ENCODE measurements at places on chromosomes 5 and 9. TPM values are rescaled to one million over a fixed set of nuclear protein-coding genes. Genes with fewer than 3 reads are reported as not detected.

The MLANA gene
- total RNA-seq: not detected

The RIGI gene
- total RNA-seq: 2.8 TPM

The HTR1A gene
- not detected for total RNA-seq

The ECPAS gene
- 46.4 TPM for total RNA-seq

The ANKRD31 gene
- total RNA-seq: under 0.01 TPM

The PCDHGC3 gene
- 51.5 TPM for total RNA-seq

The SERF1A gene
- total RNA-seq: 14.0 TPM

The BTNL3 gene
- total RNA-seq: not detected

The LIFR gene
- 64.1 TPM for total RNA-seq

The SPATA6L gene
- total RNA-seq: 0.26 TPM

The SNCB gene
- total RNA-seq: not detected

The GABRA6 gene
- not detected for total RNA-seq

The QRFP gene
- not detected for total RNA-seq

The PFN3 gene
- total RNA-seq: not detected

The ANKRD34B gene
- total RNA-seq: not detected

The PRLR gene
- 0.16 TPM for total RNA-seq

The ACER2 gene
- 1.3 TPM for total RNA-seq

The GTF3C5 gene
- total RNA-seq: 62.1 TPM

The DND1 gene
- 0.26 TPM for total RNA-seq

The IGFBPL1 gene
- total RNA-seq: not detected

The TMEM171 gene
- 0.24 TPM for total RNA-seq

The TTC23L gene
- not detected for total RNA-seq

The STC2 gene
- total RNA-seq: 162 TPM

All from epithelial cell of alveolus of lung (primary cell).